ENCODE measurements at places on chromosomes 12 and 14.

- no peak for DNase-seq
Measured at GRCh38 chr12:107057071-107057834, 36.1 kb downstream of the CRY1 start.

GRCh38 chr12:82800185-82800584 lies 113.5 kb downstream of the TMTC2 start:
- no peak for DNase-seq

- DNase-seq: no peak
Measured at GRCh38 chr12:118424884-118425283, 48.5 kb downstream of the SUDS3 start.

DNA sequence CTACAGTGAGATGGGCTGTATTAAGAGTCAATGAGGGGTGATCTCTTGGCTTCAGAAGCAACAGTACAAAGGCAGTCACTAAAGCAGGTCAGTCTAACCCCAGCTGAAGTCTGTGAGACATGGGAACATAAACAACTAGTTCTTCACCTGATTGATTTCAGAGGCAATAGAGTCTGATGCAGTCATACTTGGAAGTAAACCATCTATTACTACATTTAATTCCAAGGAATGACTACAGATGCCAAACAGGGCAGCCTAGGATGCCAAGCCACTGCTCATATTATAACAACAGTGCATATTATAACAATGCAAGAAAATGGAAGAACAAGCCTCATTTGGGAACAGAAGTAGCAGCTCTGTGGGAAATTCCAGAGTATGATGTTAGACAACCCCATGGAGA lies 35.8 kb downstream of the GRIN2B start:
- DNase-seq: no peak

GRCh38 chr12:53735556-53735955 lies 8.3 kb upstream of the CALCOCO1 start:
- DNase-seq: no peak
